LoVo (cell line): ENCODE measurements at places on chromosomes 2 and 18.

- DNase-seq, result no peak
Measured at GRCh38 chr2:48240912-48241311, 289.0 kb upstream of the STON1 start.

GRCh38 chr2:218074031-218074430, 5.0 kb downstream of the RUFY4 start:
- peak; percentile 21 for DNase-seq

DNA sequence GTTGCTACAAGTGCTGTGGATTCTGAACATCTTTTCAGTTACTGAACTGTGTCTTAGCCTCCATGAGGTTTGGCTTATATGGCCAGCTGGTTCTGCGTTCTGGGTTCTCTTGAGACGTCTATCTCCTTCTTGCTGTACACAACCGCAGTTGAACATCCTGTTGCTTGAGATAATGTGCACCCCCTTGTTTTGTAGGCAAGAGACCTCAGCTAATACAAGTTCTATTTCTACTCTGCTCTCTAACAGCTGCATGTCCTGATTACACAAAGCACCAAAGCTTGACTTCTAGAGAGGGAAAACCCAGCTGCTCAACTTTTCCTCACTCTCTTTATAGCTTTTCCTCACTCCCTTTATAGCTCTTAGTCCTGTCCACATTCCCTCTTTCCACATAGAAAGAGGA, 176.0 kb downstream of the LTBP1 start:
- no peak for DNase-seq

DNA sequence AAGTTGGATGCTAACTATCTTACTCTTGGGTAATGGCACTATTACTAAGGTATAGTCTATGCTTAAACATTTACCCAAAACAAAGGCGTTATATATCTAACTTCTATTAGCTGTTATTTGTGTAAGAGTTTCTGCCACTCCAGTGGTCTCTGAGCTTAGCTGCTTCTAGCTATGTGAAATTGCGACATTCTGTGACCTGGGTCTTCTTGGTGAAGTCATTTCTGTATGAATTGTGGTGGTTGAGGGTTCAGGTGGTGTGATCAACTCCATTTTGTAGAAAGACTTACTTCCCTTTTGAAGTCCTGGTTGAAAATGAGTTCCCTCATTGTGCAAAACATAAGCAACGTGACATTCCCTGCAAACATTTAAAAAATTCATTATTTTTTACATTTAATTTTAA, 221.6 kb downstream of the PIK3C3 start:
- DNase-seq, result no peak

- no peak for DNase-seq
Measured at GRCh38 chr2:37679072-37679695, 7.7 kb upstream of the CDC42EP3 start.

- no peak for DNase-seq
Measured at GRCh38 chr2:238945433-238946150, 97.7 kb downstream of the TWIST2 start.

DNA sequence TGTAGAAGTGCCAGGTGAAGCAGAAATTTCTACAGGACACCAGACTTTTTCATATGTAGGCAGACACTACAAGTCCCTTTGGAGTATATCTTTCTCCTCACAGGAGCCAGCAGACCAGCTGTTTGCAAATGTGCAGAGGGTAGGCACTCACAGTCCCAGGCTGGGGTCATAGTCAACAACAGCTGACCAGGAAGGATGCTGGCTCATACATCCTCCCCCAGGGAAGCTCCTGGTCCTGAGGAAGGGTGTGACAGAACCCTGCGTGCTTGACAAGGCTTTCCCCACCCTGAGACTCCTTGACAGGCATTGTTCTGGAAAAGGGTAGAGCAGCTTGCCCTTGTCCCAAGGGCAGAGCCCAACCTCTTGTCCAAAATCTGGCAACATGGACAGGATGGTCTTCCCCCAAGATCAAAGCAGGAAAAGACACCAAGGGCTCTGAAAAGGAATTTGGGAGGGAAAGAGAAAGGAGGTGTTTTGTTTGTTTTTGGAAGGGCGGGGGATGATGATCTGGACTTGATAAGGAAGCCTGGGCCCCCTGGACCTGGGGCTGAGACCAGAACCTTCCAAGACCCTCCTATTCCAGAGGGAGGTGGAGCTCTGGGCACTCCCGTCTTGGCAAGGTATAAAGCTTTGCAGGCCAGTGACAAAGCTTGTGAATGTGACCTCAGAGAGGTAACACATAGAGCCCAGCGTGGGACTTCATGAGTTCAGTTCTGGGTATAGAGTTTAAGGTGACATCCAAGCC, 87.1 kb downstream of the GFPT1 start:
- no peak for DNase-seq

DNA sequence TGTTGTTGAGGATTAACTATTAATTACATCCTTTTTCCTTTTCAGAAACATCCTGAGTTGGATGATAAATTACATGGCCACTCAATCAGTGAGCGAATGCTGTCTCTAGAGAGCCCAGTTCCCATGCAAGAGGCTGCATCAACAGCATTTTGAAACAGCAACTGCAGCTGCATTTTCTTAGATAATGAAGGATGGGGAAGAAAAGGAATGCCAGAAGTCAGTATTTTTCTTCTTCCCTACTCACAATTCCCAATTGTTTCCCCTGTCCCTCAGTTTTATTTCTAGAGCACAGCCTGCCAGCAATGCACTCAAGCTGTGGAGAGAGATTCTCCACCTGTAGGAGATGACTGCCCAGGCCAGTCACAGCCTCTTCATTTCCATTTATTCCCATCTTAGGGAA, 6.9 kb downstream of the SCN7A start:
- no peak for DNase-seq

- DNase-seq, result peak; percentile 9
Measured at GRCh38 chr2:215664847-215665525, 229.1 kb upstream of the FN1 start.

- peak; percentile 13 for DNase-seq
Measured at GRCh38 chr2:44360749-44361329, 455 bp downstream of the PREPL start.

DNA sequence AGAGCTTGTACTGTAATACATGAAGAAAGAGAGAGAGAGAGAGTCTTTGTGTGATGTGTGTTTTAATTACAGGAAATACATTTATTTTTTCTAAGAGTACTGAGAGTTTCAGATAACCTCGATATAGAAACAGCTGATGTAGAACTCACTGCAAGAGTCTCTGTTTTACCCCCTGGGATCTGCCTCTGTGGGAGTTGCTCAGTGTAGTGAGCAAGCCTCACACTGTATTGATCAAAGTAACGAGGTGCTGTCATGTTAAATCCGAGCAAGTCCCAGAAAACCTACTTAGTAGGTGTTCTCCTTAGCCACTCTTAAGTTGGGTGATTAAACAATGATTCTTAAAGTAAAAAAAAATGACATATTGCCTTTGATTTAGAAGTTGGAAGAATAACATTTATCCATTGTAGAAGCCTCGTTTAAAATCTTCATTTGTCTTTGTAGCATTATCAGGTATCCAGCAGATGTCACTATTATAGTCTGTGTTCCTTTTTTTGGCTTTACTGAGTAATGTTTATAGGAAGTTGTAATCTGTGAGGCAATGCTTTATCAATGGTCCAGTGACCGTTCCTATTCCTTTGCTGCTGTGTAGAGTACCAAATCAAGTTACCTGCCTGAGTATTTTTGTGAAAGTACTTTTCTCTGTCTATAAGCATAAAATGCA, 219.0 kb downstream of the MYO3B start:
- DNase-seq, result peak; percentile 26

DNA sequence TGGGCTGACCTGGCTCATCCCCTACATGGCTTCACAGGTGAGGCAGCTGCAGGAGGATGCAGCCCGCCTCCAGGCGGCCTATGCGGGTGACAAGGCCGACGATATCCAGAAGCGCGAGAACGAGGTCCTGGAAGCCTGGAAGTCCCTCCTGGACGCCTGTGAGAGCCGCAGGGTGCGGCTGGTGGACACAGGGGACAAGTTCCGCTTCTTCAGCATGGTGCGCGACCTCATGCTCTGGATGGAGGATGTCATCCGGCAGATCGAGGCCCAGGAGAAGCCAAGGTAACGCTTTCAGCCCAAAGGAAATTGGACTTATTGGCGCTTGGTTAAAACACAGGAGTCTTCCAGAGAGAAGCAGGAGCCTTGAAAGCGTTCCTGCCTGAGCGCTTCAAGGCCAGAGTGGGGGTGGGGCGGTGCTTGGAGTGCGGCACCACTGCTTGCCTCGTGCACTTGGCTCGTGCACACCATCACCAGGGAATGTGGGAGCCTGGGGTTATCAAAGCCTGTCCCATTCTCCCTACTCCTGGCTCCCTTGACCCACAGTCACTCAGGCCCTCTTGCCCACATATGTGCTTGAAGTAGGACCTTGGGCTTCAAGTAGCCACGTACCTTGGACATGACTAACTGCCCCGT, 69.8 kb upstream of the EML6 start:
- DNase-seq, result no peak

- no peak for DNase-seq
Measured at GRCh38 chr2:121019756-121020155, 265.2 kb downstream of the TFCP2L1 start.

DNA sequence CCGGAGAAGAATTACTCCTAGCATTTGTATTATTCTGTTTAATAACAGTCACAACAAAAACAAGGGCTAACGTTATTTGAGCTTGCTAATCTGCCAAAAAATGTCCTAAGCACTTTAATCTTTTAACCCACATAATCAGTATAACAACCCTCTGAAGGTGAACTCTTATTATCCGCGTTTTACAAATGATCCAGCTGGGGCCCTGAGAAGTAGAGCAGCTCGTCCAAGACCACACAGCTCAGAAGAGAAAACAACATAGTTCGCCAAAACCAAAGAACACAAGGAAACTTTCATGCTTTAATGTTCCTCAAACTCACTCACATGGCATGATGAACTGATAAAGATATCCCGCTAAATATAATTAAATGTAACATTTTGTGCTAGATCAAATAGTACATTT, 159.7 kb upstream of the ZNF236 start:
- DNase-seq, result no peak

GRCh38 chr18:68800075-68800474, 2.2 kb downstream of the CCDC102B start:
- no peak for DNase-seq

DNA sequence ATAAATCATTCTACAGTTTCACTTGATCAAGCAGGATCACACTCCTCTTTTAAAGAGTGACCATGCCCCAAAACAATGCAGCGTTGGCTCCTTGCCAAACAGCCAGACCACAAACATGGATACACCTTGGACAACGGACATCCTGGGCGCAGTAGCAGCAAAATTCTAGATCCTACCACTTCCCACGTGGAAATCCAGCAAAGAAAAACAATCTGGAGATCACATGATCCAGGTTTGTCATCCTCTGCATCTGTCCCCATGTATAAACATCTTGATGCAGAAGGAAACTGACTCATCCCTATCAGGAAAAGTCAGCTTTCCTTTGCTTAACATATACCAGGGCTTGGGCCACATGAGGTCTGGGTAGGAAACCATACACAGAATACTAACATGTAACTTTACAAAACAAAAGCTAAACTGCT, 53.1 kb downstream of the ZNF521 start:
- DNase-seq, result peak; percentile 12

- no peak for DNase-seq
Measured at GRCh38 chr2:62968668-62969067, 82.0 kb upstream of the OTX1 start.

GRCh38 chr2:71713581-71714580, 260.5 kb downstream of the DYSF start:
- peak; percentile 7 for DNase-seq
